ENCODE measurements at places on chromosomes 3 and 15.

- DNase-seq: no peak
These were observed 69.4 kb downstream of the ITPR1 start for GRCh38 chr3:4562595-4562994.

DNA sequence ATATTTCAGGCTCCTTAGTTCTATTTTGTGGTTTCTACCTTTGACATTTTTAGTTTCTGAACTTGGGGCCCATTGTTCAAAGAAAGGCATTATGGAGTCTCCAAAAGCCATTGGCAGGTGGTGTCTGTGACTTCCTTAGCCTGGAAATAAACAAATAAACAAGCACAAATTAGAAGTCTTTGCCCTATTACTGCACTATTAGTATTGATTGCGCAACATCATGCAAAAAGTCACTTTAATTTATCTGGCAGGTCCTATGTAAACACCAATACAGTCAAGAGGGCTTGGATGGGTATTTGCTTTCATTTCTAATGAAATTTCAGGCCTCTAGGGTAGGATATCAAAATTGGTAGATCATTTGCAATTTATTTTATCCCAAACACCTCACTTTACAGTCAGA, 85.6 kb downstream of the LPP start:
- no peak for DNase-seq

- no peak for DNase-seq
These were observed 78.8 kb downstream of the CLDN11 start for GRCh38 chr3:170497207-170498095.

DNA sequence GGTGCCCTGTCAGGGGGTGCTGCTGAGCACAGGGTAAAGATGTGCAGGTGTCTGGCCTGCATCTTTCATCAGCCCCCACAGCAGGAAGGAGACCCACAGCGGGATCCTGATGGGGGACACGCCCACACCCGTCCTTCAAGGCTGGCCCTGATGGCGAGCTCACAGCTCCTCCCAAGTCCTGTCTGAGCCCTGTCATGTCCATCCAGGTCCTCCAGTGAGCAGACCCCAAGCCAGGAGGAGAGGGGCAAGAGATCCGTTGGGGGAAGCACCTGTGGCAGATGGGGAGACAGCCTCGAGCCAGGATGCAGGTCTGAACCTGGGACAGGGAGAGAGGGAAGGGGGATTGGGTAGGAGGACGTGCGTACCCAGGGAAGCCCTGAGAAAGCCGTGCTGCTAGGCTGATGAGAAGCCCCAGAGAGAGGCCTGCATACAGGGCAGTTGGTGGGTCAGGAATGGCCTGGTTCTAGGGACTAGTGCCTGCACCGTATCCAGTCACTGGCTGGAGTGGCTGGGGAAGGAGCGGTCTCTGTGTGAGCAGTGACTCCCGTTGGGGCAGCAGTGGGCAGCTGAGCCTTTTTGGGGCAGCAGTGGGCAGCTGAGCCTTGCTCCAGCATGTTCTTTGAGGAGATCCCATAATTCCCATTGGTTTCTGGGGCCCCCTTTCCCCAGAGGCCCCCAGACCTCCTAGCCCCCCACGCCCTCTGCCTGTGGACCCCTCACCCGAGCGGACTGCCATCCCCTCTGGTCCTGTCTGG, 133.3 kb upstream of the MEF2A start:
- no peak for DNase-seq

- no peak for DNase-seq
These were observed 200.6 kb downstream of the BCHE start for GRCh38 chr3:165636684-165637015.

DNA sequence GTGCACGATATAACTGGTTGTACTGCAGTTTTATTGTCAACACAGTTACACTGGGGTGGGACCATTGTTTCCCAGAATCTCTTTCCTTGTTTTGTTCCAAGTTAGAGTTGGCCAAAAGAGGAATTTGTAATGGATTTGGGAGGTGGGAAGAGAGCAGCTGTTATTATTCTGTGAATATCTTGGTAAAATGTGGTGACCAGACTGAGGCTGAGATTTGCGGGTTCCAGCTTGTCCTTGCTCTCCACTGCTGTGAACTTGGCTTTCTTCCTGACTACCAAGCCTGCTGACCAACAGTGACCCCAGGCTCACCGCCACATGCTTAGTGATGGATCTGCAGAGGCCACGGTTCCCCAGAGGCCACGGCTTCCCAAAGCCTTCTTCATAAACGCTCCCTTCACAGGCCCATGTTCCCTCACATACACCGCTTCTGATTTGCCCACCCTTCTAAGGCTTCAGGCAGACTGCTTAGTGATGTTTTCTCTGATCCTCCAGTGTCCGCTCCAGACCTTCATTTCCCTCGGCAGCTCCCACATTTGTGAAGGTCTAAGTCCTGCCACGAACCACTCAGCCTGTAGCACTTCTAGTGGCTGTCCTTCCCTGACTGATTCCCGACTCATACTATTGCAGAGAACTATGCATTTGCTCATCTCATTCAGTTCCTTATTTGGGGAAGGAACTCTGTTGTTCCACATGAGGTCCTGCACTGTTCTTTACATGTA, 525.5 kb upstream of the RGMA start:
- DNase-seq: no peak

DNA sequence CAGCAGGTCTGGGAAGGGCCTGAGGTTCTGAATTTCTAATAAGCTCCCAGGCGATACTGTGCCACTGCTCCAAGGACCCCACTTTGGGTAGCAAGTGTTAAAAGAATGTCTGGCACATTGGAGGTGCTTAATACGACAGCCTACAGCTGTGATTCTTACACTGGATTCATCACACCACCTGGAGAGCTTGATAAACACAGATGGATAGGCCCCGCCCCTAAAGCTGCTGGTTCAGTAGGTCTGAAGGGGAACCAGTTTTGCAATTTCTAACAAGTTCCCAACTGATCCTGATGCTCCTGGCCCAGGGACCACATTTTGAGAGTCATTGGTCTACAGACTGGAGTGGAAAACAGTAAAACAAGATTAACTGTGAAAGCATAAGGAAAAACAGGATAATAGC, 124.8 kb upstream of the ST8SIA2 start:
- no peak for DNase-seq

DNA sequence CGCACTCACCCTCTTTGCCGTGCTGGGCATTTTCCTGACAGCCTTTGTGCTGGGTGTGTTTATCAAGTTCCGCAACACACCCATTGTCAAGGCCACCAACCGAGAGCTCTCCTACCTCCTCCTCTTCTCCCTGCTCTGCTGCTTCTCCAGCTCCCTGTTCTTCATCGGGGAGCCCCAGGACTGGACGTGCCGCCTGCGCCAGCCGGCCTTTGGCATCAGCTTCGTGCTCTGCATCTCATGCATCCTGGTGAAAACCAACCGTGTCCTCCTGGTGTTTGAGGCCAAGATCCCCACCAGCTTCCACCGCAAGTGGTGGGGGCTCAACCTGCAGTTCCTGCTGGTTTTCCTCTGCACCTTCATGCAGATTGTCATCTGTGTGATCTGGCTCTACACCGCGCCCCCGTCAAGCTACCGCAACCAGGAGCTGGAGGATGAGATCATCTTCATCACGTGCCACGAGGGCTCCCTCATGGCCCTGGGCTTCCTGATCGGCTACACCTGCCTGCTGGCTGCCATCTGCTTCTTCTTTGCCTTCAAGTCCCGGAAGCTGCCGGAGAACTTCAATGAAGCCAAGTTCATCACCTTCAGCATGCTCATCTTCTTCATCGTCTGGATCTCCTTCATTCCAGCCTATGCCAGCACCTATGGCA, 41.1 kb upstream of the CSTA start:
- no peak for DNase-seq

- DNase-seq: no peak
These were observed 45.8 kb downstream of the ALDH1A2 start for GRCh38 chr15:58019503-58020376.

GRCh38 chr15:66038387-66039116, 169.3 kb downstream of the RAB11A start:
- DNase-seq: no peak

Data from hypothalamus (tissue), 51 donors.